Anterior cingulate cortex (tissue), 58 donors: ENCODE measurements at places on chromosomes 2 and 18.

GRCh38 chr2:224072541-224073188 lies 33.6 kb upstream of the SERPINE2 start:
- no peak for DNase-seq

DNA sequence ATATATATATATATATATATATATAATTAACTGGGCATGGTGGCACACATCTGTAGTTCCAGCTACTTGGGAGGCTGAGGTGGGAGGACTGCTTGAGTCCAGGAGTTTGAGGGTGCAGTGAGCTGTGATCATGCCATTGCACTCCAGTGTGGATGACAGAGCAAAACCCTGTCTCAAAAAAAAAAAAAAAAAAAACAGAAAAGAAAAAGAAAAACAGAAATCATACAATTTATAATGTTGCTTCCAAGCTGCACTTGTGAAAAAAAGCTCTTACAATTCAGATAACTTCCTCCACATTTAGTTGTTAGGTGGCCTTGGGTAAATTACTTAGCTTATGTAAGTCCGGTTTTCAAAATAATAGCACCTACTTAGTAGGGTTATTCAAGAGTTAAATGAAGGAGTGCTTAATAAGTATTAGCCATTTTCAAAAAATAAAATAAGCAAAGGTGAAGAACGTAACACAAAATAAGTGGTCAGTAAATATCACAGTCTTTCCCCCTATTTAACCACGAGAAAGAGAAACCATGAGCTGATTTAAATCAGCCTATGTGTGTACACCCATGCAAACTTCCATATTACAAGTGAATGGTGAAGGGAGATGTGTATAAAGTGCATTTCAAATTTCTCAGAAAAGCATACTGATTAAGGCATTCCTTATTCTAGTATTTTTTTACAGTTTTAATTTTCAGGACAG lies 2.3 kb downstream of the WIPF1 start:
- no peak for DNase-seq

DNA sequence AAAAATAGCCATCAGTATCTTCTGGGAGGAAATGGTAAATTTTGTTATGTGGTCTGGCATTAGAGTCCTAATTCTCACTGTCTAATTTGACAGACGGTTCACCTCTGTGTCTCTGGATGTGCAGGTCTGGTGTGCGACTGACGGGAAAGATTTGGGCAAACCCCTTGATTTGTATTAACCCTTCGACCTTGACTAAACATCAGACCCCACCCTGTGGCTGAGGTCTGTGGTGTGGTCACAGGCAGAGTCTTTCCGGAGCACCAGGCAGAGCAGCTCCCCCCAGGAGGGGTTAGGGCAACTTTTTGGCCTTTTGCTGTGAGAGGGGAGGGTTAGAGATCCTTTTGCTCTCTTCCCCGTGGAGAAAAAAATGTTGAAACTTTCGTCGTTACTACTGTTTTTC lies 6.4 kb downstream of the TWIST2 start:
- DNase-seq = no peak

- no peak for DNase-seq
These were observed 116.1 kb upstream of the TACR1 start for GRCh38 chr2:75315436-75315835.

DNA sequence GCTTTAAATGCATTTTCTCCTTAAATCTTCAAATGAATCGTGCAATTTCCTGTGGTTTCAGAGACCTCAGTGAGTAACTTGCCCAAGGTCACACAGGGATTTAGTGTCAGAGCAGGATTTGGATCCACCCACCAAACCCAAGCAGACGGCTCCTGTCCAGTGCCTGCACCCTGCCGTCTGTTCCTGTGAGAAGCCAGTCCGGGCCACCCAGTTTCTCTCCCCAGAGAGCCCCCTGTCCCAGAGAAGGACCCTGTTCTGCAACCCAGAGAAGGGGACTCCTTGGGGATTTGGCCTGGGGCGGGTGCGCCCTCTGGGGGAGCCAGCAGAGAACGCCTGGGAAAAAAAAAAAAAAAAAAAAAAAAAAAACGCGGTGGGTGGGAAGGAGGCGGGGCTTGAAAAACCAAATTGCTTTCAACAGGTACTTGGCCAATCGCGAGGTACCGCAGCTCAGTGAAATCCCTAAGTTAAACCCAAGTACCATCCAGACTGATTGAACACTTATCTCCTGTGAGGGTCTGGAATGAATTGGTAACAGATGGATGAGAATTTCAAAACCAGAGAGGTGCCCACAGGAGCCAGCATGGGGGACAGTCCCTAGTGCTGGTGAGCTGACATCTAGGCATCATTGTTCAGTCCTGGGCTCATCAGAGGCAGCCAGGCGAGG lies 30.9 kb upstream of the REEP1 start:
- no peak for DNase-seq

- no peak for DNase-seq
These were observed 22.3 kb upstream of the FOSL2 start for GRCh38 chr2:28370354-28370753.

GRCh38 chr2:181781078-181781786 lies 100.9 kb upstream of the NEUROD1 start:
- no peak for DNase-seq

GRCh38 chr2:218323526-218324472 lies 31.5 kb upstream of the TMBIM1 start:
- DNase-seq = no peak

DNA sequence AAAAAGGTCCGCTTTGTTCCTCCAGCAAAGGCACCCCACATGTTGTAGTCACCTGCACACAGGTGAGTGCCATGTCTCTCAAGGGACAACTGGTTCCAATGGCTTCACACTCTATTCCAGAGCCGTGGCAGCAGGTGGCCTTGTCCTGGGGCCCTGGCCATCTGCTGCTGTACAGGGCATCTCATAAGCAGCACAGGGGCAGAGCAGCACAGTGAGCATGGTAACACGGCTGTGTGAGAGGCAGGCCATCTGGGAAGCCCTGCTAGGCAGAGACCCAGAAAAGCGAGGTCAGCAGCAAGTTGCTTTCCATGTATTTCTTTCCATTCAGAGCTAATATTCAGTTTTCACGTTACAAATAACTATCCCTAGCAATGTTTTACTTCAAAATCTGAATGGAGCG lies 54.7 kb downstream of the CMPK2 start:
- DNase-seq = no peak

- no peak for DNase-seq
These were observed 16.9 kb upstream of the CRACDL start for GRCh38 chr2:98952966-98953365.

DNA sequence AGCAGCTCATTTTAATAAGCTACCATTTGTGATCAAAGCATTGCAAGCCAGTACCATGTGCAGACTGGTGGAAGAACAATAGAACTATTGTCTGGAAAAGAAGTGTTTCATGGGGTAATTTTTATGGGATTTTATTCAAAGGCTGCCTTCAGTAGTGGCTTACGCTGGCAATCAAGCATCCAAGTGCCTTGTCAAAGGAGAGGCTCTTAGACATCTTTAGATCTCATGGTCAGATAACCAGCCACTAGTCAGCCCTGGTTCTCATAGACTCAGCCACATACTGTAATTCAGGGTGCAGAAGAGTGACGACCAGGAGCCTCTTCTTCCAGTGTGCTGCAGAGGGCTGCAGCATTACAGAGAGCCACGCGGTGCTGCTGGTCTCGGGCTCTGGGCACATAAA lies 98.5 kb upstream of the NOSTRIN start:
- no peak for DNase-seq

GRCh38 chr2:233271693-233272092 lies 20.2 kb downstream of the ATG16L1 start:
- DNase-seq = no peak

DNA sequence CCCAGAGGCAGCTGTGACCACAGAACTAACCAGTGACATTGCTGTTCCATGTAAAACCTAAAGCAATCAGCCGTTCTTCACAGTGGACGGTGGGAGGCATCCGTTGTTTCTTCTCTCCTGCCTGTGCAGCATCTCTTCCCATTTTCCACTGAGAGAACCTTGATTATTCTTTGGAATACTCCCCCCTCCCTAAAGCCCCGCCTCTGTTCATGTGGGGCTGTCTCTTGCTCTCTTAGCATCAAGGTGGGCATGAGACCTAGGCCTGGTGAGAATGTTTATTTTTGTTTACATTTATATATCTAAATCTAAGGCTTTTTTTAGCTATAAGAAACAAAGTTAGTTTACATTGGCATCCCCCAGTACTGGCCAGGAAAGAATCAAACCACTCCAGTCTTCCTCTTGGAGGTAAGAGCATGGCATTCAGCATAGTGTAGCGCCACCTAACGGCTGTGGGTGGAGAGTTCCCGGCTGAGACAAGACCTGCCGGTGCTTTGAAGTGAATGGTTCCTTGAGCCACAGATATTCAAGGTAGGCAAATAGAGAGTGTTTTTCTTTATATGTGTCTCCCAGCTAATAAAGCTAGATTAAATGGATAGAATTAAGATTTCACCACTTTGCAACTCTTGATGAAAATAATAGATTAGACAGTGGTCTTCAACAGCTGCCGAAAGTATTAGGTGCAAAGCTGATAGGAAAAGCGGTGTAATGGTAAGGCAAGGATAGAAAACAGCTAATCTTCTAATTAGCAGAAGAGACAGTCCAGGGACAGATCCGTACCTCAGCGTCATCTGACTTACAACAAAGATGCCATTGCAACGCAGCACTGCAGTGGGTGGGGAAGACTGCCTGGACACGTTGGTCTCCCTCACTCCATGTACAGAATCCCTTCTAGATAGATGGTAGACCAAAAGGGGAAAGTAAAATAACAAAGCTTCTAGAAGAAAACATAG lies 219.6 kb upstream of the RAB12 start:
- no peak for DNase-seq

- DNase-seq = no peak
These were observed 18.8 kb downstream of the ZEB2 start for GRCh38 chr2:144501118-144501517.

DNA sequence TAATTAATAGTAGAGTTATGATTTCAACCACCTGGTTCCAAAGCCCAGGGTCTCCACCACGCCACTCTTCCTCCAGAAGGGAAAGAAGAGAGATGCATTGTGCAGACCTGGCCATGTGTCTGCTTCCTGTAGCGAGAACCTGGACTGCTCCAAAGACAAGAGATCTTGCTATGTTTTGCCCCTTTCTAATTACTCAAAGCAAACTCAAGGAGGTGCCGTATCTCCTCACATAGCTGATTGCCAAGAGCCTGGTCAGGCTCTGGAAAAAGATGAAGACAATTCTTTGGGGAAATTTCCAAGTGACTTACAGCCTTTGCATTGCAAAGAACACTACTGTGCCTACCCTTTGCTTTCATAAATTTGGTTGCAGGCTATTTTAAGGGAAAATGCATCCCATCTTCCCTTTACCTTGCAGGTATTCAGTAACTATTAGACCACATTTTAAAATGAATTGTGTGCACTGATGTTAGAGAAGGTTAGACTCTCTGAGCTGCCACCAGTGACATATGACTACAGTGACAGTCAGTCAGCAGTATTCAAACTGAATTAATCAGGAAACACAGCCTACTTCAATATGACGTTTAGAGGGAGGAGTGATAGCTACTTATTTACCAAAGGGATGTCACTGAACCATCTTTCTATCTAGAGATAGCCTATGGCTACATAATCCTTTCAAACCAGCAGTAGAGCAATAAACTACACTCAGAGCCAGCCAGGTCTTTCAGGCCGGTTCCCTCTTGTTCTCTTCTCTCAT lies 842.1 kb upstream of the FANCL start:
- DNase-seq = no peak

DNA sequence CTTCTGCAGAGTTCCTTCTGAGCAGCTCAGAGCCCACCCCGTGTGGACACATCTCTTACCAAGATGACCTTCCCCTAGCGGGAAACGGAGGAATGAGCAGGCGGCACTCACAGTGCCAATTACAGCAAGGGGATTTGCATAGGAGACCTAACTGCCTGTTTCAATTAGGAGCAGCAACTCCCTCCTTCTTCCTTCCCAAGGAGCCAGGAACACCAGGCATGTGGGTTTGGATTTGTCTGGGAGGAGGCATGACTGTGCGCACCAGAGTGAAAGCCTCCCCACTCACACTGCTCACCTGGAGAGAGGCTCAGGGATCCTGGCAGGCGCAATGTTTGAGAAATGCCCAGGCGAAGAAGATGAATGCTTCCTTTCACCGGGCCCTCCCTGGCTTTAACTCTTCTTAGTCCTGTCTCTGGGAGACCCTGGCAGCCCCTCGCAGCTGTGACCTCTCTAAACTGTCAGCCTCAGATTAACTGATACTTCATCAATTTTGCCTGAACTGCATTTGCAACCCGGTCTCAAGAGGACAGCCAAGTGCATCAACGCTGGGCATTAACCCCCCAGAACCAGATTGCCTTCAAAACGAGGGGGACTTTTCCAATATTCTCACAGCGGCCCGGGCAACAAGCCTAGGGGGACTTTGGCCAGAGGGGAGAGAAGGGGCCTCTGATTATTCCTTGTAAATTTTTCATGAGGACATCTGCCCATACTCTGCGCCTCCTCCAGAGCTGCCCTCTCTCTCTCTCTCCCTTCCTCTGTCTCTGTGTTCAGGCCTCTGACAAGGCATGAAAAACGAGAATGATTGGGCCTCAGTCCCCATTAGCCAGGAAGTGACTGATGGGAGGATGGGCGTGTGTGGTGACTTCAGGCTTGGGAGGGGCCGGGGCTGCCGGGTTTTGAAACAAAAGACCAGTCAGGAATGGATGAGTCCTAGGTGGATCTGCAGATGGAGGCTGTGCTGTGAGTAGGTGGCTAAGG lies 93.8 kb downstream of the CMPK2 start:
- no peak for DNase-seq

DNA sequence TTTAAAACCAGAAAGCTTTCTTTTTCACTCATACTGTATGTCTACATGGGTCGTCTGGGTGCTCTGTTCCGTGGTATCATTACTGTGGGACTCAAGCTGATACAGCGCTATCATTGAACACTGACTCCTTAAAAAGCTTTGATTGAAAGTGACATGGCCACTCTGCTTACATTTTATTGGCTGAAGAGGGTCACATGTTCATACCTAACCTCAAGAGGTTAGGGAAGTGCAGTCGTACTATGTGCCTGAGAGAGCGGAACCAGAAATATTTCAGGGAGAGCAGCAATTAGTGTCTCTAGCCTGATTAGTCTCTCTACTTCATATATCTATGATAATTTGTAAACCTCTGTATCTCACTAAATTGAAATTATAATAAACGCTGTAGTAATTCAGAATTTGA lies 43.5 kb downstream of the PSMD14 start:
- DNase-seq = no peak

DNA sequence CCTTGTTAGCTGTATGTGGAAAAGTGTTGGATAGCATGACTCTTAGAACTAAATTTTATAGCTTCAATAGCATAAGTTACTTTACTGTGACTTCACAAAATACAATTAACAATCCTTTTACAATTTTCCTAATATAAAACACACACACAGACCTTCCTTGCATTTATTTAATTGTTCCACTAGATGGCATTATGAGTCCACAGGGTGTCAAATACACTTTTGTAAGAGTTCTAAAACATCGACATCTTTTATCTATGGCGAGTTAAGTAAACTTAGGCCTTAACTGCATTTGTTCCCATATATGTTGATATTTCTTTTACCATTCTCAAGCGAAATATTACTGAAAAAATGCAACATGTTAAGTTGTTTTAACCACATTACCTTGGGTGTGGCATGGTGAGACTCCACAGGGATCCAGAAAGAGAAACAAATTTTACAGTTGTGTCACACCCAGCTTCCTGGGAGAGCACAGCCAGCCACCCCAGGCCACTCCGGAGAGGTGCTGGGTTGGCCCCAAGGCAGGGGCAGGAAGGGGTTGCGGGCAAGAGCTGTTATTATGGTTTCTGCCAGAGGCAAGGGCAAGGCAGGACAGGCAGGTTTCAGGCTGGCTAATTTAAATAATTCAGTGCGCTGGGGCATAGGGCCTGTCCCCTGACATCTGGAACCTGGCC lies 312.4 kb upstream of the MC4R start:
- no peak for DNase-seq

- DNase-seq = no peak
These were observed 243.2 kb downstream of the MYO3B start for GRCh38 chr2:170420961-170421687.

- no peak for DNase-seq
These were observed 155.3 kb downstream of the DDX1 start for GRCh38 chr2:15746703-15747550.
